ENCODE measurements at places on chromosomes 2 and 18.

DNA sequence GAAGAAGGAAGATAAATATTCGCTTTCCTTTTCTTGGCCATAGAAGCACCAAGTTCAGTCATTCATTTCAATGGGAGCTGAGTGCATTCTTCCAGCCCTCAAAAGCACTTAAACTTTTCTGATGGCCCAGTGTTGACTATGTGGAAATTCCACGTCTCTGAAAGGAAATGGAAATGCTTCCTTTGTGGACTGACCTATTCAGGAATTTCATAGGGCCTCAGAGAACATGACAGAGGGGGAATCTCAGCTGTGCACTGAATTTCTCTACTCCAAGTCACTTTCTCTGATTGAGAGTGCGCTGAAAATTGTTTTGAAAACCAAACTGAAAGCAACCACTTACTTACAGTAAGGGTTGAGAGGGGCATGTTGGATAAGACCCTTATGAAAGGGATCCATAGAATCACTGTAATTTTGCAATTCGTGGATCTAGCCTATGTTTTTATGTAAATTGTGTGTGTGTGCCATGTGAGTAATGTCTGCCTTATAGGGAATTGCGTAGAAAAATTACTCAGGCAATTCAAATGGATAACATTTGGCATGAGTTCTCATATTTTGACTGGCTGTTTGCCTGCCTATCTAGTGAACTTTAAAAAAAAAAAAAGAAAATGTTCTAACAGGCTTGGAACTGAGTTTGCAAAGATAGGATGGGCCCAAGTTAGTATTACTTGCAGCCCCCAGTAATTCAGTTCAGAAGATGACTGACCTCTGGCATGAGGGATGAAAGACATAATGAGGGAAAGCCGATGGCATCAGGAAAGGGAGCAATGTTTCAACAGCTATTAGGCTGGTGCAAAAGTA is 437.0 kb downstream of the PTPRM start:
- no peak for DNase-seq

DNA sequence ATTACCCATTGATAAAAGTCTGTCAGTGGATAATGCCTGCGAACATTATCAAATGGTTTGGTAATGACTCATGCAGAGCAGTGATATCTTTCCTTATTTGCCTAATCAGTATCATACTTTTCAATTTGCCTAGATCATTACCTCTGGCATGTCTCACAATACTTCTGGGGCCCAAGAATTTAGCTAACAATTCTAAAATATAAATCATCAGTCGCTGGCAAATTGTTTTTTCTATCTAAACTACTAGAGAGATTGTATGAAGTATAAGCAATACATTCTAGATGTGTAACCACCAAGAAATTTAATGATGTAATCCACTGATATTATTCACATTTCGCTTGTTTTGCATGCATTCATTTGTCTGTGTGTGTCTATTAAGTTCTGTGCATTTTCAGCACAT is 191.2 kb upstream of the CDH19 start:
- DNase-seq, result no peak

- no peak for DNase-seq
Observed at GRCh38 chr18:22691946-22692710, 241.0 kb upstream of the RBBP8 start.

DNA sequence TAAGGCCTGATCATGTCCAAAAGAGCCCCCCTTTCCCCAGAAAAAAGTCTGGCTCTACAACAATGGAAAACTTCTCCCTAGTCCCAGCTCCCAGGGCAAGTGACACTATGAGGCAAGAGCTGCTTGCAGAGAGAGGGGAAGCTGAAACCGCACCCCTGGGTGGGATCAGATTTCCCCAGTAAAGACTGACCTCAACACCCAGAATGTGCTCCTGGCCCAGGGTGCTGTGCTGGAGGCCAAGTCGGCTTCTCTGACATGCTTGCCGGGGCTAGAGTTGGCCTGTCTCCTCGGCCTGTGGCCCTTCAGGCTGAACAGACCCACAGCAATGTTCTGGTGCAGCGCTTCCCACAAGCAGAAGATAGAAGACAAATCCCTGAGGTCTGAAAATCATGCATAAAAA is 18.4 kb upstream of the ST8SIA3 start:
- DNase-seq, result no peak

GRCh38 chr2:105362862-105363591 is 25.7 kb downstream of the C2orf49 start:
- DNase-seq, result no peak

DNA sequence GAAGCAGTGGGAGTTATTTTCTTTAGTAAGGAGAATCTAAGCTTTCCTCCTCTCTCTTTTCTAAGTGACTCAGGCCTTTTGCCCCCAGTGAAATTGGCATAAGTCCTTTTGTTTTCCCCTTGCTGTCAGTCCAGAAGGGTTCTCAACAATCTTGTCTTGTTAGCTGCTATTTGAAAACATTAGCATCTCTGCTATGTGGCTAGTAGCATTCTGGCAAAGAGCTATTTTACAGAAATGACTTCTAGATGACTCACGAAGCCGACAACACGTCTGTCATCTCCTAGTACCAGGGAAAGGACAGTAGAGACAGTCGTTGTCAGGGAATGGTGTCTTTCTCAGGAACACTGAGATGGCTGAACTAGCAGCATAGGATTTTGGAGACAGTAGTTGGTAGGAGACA is 14.7 kb downstream of the SMARCAL1 start:
- DNase-seq, result no peak

GRCh38 chr2:40512256-40512655 is 60.4 kb upstream of the SLC8A1 start:
- DNase-seq, result no peak

DNA sequence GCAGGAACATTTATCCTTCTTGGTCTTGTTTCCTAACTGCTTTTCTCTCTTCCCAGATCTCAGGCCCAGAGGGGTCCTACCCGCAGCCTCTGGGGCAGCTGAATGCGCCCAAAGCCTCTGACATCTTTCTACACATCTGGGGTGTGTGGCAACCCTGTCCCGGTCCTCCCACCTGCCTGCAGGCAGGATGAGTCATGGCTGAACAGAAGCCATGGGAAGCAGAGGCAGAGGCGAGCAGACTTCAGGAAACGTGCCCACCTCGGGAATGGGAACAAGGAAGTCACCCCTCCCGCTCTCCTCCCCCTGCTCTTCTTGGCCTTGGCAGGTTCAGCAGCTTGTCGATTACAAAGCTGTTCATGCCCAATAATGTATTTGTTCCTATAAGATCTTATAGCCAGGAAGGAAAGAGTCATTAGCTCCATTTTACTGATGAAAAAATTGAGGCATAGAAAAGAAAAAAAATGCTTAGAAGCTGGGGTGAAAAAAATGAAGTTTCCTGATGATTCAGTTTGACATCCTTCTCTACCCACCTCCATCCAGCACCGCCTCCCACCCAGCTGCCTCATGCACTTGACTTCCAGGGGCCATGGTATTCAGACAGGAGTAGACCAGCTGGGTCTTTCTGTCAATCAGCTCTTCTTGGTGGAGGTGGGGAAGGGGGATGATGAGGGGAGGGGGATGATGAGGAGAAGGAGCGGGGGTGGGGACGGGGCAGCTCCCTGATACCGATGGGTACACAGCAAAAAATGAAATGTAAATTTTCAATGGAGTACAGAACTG is 10.4 kb upstream of the KCNF1 start:
- DNase-seq, result no peak

DNA sequence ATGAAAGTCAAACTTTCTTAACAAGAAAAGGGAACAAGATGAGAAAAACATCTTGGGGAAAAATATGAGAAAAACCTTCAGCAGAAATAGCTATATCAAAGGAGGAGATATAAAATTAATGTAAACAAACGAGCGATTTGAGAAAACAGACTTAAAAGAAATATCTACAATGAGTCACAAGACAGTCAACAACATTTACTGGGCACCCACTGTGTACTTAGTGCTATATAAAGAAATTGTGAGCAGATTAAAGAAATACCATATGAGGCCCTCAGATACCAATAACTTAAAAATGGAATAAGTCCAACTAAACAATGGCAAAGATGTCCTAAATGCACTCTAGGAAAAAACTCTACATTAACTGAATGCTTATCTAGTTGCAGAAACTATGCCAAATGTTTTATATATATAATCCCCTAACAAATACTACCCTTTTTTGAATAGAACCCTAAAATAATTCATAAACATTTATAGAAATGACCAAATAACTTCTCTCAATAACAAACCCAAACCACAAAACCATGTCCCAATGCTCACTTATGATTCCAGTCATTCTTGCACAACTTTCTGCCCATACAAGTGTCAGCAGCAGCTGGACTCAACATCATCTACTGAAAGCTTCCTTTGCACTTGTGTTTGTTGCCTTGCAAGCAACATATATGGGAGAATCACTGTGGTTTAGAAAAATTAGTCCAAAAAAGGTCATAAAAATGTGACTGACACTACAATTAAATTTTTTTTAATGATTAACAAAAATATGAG is 83.5 kb downstream of the COBLL1 start:
- no peak for DNase-seq

- DNase-seq, result no peak
Observed at GRCh38 chr2:75710220-75710576, 517 bp downstream of the GCFC2 start.

DNA sequence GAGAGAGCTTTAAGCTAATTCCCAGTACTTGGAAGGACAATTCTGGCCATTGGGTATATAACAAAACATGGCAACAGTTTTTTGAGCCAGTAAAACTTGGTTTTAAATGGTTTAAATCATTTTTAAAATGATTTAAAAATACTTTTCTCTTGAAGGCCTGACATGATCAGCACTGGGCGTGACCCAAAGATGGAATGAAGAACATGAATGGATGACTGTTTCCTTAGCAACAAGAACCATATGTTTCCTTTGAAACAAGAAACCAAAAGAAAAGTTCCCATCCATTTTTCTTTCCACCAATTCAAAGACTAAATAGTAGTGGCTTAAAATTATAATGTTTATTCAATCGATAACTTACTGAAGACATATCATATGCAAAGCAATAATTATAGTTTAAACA is 348.3 kb upstream of the FIGN start:
- no peak for DNase-seq

- DNase-seq, result no peak
Observed at GRCh38 chr2:213098612-213099011, 52.8 kb downstream of the IKZF2 start.

DNA sequence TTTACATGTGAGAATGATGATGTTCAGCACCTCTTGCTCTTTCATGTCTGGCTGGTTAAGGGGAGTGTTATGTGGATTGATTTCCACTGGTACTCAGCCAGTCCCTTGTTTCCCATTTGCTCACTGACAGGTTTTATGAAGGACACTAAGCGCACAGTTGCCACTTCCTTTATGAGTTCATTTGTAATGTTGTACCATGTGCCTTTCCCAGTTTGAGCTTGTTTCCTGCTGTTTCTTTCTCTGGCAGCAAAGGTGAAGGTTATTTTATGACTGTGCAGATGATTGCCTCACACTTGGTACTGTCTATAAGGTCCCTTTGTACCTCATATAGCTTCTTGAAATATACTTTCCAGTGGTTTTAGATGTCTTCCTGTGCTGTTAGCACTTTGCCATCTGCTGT is 1700.5 kb upstream of the TMEFF2 start:
- DNase-seq, result no peak

DNA sequence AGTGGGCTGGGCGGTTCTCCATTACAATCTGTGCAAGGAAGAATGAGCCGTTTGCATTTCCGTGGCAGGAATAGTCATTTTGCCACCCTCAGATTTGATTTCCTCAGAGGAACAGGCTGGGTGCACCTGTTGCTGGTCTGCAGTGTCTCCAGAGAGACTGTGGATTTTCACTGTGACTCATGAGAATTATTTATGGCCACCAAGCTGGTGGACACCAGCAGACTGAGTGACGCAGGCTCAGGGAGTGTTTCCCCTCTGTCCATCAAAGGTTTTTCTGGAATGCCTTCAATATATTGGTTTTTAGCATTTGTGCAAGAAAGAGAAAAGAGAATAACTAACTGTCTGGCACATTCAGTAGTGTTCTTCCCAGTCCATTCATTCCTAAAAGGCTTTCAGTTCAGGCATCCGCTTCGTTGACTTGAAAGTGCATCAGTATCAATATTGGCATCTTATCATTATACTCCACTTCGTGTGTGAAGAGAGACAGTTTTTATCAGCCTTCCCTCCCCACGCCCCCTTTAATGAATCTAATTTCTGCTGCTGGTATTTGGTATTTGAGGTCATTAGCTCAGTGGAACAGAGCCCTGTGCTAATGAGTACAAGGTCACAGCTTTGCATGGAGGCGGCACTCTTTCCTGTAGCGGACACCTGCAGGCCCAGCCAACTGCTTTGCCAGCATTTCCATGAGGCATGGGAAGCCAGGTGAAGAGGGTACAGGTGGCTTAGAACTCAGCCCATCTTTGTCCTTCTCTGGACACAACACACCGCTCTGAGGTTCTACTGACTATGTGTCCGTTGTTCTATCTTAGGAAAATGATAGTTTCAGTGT is 39.9 kb downstream of the PRKCE start:
- DNase-seq, result no peak

- DNase-seq, result no peak
Observed at GRCh38 chr18:74410441-74410992, 46.6 kb downstream of the DIPK1C start.

- no peak for DNase-seq
Observed at GRCh38 chr18:49072524-49072934, 121.8 kb upstream of the SMAD7 start.

DNA sequence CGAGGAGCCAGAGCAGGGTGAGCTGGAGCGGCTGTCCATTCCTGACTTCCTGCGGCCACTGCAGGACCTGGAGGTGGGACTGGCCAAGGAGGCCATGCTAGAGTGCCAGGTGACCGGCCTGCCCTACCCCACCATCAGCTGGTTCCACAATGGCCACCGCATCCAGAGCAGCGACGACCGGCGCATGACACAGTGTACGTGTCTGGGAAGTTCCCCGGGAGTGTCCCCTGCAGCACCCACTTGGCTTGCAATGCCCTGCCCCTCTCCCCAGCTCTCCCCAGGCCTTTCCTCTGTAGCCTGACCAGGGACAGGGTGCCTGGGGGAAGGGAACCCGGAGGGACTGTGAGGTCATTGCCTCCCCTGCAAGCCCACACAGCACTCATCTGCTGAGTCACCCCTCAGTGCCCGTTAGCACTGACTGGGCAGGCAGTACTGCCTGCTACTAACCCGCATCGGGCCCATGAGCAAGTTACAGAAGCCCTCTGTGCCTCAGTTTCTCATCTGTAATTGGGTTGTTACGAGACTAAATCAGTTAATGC is 29.4 kb upstream of the GMPPA start:
- DNase-seq, result no peak

DNA sequence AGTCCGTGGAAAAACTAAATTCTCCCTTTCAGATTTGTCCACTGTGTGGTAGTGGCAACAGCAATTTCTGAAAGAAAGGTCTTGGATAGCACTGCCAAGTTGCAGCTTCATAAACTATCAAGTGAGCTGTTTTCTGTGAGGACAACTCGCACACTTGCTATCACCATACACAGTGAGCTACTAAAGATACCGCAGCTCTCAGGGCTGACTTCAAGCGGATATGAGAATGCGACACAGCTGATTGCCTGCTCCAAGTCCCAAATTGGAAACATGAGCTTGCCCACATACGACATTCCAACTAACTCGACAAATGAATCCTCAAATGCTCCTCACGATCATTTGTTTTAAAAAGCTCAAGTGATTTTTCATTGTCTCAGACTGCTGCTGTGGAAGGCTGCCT is 46.2 kb downstream of the E2F6 start:
- no peak for DNase-seq

All from cortex of kidney (tissue), 1 donor.